ENCODE measurements at places on chromosomes 5 and 9.

DNA sequence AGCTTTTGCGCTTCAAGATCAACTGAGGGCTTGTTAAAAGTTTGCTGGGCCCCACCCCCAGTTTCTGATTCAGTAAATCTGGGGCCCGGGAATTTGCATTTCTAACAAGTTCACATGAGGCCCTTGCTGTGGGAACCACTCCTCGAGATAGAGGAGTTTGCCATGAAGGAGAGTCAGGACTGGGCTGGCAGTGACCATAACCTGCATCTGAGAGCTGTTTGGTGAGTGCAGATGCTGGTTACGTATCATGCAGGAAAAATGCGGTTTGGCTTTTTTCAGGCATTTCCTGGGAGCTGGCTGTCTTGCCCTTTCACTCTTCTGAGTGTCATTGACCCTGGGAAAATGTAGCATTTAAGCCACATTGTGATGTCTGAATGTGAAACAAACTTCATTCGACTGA, 9.4 kb upstream of the ANGPTL2 start:
- DNase-seq = no peak

- DNase-seq = no peak
Measured at GRCh38 chr5:166746506-166746905, 1544.9 kb upstream of the WWC1 start.

DNA sequence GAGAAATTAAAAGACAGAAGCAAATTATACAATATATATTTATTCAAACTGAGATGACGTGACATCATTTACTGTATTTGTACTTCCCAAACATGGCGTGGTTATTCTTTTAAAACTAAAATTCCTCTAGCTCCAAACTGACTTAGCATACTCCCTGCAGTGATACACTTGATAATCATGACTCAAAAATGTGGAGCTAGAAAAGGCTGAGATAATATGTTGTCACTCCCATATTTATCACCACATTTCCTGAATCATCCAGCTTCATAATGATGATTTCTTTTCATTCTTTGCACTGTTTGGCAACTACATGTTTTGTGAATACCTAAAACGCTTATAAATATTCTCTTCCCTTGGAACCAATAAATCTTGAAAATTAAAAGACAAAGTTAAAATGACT, 341.0 kb downstream of the EBF1 start:
- no peak for DNase-seq

GRCh38 chr5:126947146-126948010, 83.0 kb downstream of the MARCHF3 start:
- DNase-seq = no peak

GRCh38 chr9:26559506-26559905, 333.1 kb downstream of the CAAP1 start:
- DNase-seq = no peak

Measured in stimulated activated CD4-positive, alpha-beta T cell treated with anti-CD3 and anti-CD28 coated beads, Interleukin-4, amount 100 ng/mL, for 4 hours (primary cell).